ENCODE measurements at places on chromosomes 6 and 20. TPM values are rescaled to one million over a fixed set of nuclear protein-coding genes. Genes with fewer than 3 reads are reported as not detected.

The GABRR2 gene
- total RNA-seq, result 0.18 TPM

The CNR1 gene
- not detected for total RNA-seq

The GSTA3 gene
- total RNA-seq, result not detected

The STMN3 gene
- 13.3 TPM for total RNA-seq

The PDYN gene
- not detected for total RNA-seq

The C20orf204 gene
- 6.4 TPM for total RNA-seq

The TRDN gene
- total RNA-seq, result not detected

The SLC24A3 gene
- total RNA-seq, result not detected

The HLA-DMA gene
- 28.6 TPM for total RNA-seq

The RBM39 gene
- total RNA-seq, result 333 TPM

The F13A1 gene
- not detected for total RNA-seq

The SIRPD gene
- total RNA-seq, result not detected

The CALHM6 gene
- 20.6 TPM for total RNA-seq

The SAMD5 gene
- total RNA-seq, result not detected

The GHRH gene
- not detected for total RNA-seq

The BPIFA3 gene
- total RNA-seq, result not detected

The ARMH2 gene
- total RNA-seq, result 1.7 TPM
